ENCODE measurements at places on chromosomes 3 and 15.
A peak's percentile ranks its signal among the peaks of the same experiment; 100 is the strongest.

- peak; percentile 4 for DNase-seq
Measured at GRCh38 chr15:35455201-35455600, 90.8 kb downstream of the DPH6 start.

- no peak for DNase-seq
Measured at GRCh38 chr3:24117508-24117907, 172.4 kb downstream of the NR1D2 start.

DNA sequence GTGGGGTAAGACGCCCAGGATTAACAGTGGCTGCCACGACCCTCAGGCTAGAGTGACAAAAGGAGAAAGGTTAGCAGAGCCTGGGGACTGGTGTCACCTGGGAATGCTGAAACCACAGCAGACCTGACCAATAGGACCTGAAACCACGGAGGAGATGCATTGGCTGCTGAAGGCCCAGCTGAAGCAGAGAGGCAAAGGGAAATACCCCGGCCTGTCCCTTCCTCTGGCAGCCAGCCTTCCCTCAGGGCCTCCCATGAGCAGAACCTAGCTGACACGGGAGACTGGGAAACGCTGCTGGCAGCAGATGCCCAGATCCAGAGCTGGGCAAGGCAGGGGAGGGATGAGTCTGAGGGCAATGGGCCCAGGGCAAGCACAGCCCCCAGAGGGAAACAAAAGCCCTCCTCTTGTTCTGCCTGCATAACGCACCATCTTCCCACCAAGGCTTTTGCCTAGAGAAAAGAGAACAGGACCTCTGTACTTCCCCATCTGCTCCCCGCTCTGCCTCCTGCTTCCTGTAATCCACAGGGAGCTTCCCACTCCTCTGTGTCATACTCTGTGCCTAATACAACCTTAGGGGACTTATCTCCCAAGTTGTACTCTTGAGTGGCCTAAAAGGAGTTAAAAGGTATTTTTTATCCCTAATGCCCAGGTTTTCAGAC is 216.2 kb downstream of the ABHD5 start:
- DNase-seq: no peak

GRCh38 chr3:112688085-112688769 is 47.3 kb upstream of the CCDC80 start:
- DNase-seq: no peak

GRCh38 chr3:7307410-7307809 is 446.5 kb downstream of the GRM7 start:
- no peak for DNase-seq

- DNase-seq: no peak
Measured at GRCh38 chr3:46469680-46470357, 5.1 kb upstream of the LTF start.

DNA sequence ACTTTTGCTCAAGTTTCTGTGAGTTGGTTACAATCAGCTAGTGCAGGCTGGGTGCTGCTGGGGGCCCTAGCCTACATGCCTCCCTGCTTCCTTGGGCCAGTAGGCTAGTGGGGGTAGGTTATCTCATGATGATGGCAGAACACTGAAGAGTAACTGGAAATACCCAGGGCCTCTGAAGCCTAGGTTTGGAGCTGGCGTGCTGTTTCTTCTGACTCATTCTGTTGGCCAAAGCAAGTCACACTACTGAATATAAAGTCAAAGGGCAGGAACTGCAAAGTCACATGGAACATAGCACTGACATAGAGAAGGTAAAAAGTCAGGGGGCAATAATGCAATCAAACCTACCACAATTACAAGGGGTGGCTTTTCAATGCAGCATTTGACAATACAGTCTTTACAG is 34.5 kb downstream of the RASGRP1 start:
- DNase-seq: no peak

GRCh38 chr3:12252889-12253288 is 36.0 kb upstream of the PPARG start:
- DNase-seq: no peak

DNA sequence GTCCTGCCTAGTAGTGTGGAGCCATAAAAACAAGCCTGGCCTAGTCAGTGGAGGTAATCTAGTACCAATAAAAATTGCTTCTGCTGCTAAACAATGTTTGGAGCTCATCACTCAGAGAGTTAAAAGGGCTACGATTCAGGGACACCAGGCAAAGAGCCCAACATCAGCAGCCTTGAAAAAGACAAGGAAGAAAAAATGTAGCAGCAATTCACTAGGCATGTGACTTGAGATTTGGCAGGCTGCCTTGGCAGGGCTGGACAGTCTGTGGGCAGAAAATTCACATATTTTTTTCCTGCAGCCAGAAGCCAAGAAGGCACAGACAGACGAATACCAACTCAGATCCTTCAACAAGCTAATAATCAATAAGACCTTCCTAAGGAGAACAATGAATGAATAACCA is 47.2 kb downstream of the IGSF11 start:
- DNase-seq: peak; percentile 9
